ENCODE measurements at places on chromosomes 7 and 10.

- no peak for DNase-seq
Measured at GRCh38 chr10:44818701-44819127, 92.4 kb upstream of the TMEM72 start.

GRCh38 chr7:19305698-19306097 is 160.5 kb upstream of the FERD3L start:
- no peak for DNase-seq

DNA sequence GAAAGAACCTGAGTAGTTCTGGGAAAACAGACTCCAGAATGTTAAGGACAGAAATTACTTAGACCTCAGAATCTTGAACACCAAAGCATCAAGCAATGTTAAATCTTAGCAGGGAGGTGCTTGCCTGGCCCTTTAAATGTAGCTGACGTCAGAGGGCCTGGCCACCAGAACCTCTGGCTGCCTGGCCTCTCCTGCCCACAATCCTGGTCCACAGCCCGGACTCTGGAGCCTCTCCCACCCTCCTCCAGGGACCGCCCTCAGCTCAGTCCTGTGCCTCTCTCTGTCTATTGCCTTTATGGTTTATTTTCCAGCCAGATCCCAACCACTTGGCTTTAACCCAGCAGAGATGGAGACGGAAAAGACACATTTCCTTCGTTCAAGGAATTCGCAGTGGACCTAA is 42.2 kb upstream of the EGR2 start:
- no peak for DNase-seq

- DNase-seq, result no peak
Measured at GRCh38 chr10:78953113-78953798, 115.5 kb upstream of the ZMIZ1 start.

- no peak for DNase-seq
Measured at GRCh38 chr7:40525764-40526163, 391.0 kb downstream of the SUGCT start.
